ENCODE measurements at places on chromosomes 2 and 18. TPM values are rescaled to one million over a fixed set of nuclear protein-coding genes. Genes with fewer than 3 reads are reported as not detected.

Gene ALPP
- total RNA-seq: not detected

Gene UGT1A8
- total RNA-seq: not detected

Gene FAM124B
- 2.0 TPM for total RNA-seq

Gene FBLN7
- total RNA-seq: 4.6 TPM

- DNase-seq: no peak
- no peaks in the 10 kb centered on the region for H3K27me3 ChIP-seq
- H3K27ac ChIP-seq: no peak overlapping the region
- H3K36me3 ChIP-seq: no peaks in the 10 kb centered on the region
- H3K4me3 ChIP-seq: no peak overlapping the region
Observed at GRCh38 chr2:14340703-14341102, 291.8 kb upstream of the LRATD1 start.

DNA sequence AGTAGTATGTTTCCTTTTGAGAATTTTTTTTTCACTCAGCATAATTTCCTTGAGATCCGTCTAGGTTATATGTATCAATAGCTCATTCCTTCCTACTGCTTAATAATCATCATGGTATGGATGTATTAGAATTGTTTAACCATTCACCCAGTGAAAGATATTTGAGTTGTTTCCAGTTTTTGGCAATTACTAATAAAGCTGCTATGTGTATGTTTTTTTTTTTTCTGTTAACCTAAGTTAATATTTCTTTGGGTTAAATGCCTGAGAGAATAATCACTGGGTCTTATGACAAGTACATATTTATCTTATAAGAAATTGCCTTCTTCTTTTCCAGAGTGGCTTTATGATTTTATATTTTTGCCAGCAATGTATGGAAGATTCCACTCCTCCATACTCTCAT lies 96.4 kb upstream of the ST6GAL2 start:
- no peaks in the 10 kb centered on the region for H3K36me3 ChIP-seq
- H3K4me1 ChIP-seq: no peaks in the 10 kb centered on the region
- H3K4me3 ChIP-seq: no peak overlapping the region
- H3K27ac ChIP-seq: no peak overlapping the region
- no peak for DNase-seq
- H3K27me3 ChIP-seq: no peaks in the 10 kb centered on the region

- DNase-seq: no peak
- no peaks in the 10 kb centered on the region for H3K36me3 ChIP-seq
- no peak overlapping the region for H3K27ac ChIP-seq
- H3K4me3 ChIP-seq: no peak overlapping the region
Observed at GRCh38 chr2:197249381-197250083, 61.0 kb downstream of the ANKRD44 start.

Gene VIL1
- total RNA-seq: 9.0 TPM

DNA sequence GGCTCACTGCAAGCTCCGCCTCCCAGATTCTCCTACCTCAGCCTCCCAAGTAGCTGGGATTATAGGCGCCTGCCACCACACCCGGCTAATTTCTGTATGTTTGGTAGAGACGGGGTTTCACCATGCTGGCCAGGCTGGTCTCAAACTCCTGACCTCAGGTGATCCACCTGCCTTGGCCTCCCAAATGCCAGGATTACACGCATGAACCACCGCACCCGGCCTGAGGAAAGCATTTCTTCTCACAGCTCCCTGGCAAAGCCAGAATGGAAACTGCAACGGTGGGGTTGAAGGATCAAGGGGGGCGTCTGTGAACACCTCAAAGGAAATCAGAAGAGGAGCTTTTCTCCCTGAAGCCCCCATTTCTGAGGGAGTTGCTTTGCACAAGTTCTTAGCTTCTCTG lies 11.2 kb upstream of the TEX51 start:
- H3K27ac ChIP-seq: no peak overlapping the region
- H3K4me1 ChIP-seq: no peaks in the 10 kb centered on the region
- H3K27me3 ChIP-seq: no peaks in the 10 kb centered on the region
- no peak overlapping the region for H3K4me3 ChIP-seq

DNA sequence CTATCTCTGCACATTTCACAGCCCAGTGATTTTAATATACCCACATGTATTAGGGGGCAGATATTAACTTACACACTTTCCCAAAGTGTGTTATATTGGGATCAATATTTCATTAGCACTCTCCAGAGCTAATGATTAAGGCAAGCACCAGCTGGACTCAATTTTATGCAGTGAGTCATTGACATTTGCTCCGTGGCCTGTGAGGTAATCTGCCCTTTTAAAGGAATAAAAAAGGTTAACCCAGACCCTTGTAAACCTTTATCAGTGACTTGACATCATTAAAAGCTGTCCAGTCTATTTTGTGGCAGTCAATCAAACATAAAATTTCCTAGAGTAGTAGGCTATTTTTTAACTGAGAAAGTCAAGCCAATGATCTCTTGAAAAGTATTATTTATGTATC lies 1870.4 kb upstream of the CELF4 start:
- no peak overlapping the region for H3K4me3 ChIP-seq
- DNase-seq: no peak
- H3K4me1 ChIP-seq: no peaks in the 10 kb centered on the region
- no peaks in the 10 kb centered on the region for H3K36me3 ChIP-seq
- H3K27ac ChIP-seq: no peak overlapping the region

- H3K27ac ChIP-seq: peak overlapping the region; percentile 71
- H3K36me3 ChIP-seq: no peaks in the 10 kb centered on the region
Observed at GRCh38 chr18:58227361-58227930, 183.4 kb downstream of the NEDD4L start.

GRCh38 chr2:15733867-15734673 lies 142.4 kb downstream of the DDX1 start:
- peaks cover 3% of the 10 kb centered on the region for H3K4me1 ChIP-seq
- H3K27ac ChIP-seq: no peak overlapping the region
- H3K36me3 ChIP-seq: no peaks in the 10 kb centered on the region
- peak; percentile 33 for DNase-seq

All from kidney (tissue), 22 donors.